Left lobe of liver (tissue), 2 donors: ENCODE measurements at places on chromosomes 6 and 20. TPM values are rescaled to one million over a fixed set of nuclear protein-coding genes. Genes with fewer than 3 reads are reported as not detected.

GRCh38 chr6:32666420-32667300, at the start of gene HLA-DQB1:
HLA-DQB1 (minus strand) TSS chr6:32666657; CDS start chr6:32666607, 50 bp downstream.
- DNase-seq = no peak

GRCh38 chr6:116840091-116840490, 11.2 kb upstream of the GPRC6A start:
- DNase-seq = no peak

Gene NKAIN4
- total RNA-seq = not detected

- no peak for DNase-seq
Observed at GRCh38 chr6:150183105-150183504, 40.3 kb downstream of the PPP1R14C start.

- DNase-seq = no peak
Observed at GRCh38 chr20:44928595-44928994, 18.7 kb downstream of the PABPC1L start.

DNA sequence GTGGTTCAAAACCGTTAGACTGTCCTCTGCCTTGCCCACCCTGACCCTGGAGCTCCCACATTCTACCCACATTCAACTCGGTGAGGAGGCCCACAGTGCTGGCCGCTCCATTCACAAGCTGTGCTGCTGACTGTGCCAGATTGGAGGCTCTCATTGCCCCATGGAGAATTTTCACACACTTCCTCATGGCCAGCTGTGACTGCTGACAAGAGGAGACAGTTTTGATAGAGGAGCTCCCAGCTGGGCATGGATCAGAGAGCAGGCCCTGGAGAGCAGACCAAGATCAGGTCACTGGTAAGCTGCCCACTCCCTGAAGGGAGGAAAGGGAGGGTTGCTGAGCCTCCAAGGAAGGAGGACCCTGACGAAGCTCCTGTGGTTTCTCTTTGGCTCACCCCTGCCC, 246.1 kb upstream of the RIN2 start:
- DNase-seq = no peak

- peak; percentile 86 for DNase-seq
Observed at GRCh38 chr6:167733740-167734661, 92.7 kb upstream of the AFDN start.

DNA sequence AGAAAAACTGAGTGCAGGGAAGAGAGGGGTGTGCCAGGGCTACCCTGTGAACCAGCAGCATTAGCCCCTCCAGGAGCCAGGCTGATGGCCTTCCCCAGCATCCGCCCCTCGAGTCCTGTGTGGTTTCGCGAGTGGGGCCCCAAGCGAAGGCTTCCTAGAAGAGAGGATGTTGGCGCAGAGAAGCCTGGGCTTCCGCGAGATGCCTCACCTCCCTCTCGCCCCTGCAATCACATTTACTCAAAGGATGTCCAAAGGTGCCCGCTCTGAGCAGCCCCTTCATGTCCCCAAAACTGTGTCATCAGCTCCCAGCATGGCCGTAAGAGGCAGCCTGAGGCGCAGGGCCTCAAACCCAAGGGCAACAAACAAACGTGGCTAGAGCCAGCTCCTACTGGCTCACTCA, 111.7 kb downstream of the PREX1 start:
- no peak for DNase-seq

Gene UNC5CL
- total RNA-seq = 9.3 TPM

Gene CST2
- not detected for total RNA-seq

Gene SEC23B
- 30.2 TPM for total RNA-seq
